HCT116 (cell line): ENCODE measurements at places on chromosomes 13 and 19. TPM values are rescaled to one million over a fixed set of nuclear protein-coding genes. Genes with fewer than 3 reads are reported as not detected.

DNA sequence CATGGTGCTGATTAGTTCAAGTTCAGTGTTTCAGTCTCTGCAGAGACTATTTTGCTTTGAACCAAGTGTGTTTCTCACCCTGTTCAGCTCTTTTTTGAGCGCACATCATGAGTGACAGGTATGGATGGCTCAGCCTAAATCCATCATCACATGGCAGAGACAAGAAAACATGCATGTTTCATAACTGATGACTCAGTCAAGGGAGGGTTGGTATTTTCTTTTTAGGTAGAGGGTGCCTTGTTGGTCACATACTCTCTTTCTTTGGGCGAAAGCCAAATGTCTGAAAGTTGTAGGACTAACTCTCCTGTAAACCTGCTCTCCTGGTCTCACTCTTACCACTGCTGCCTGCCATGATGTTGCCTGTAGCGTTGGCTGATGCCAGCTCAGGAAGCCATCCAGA lies 48.1 kb upstream of the RAP2A start:
- no peaks in the 10 kb centered on the region for H3K27me3 ChIP-seq
- H3K4me1 ChIP-seq = no peaks in the 10 kb centered on the region
- DNase-seq = no peak
- no peak overlapping the region for H3K27ac ChIP-seq
- no peak overlapping the region for H3K4me3 ChIP-seq

- H3K36me3 ChIP-seq = no peaks in the 10 kb centered on the region
- no peaks in the 10 kb centered on the region for H3K27me3 ChIP-seq
- no peak overlapping the region for H3K4me3 ChIP-seq
- no peak for DNase-seq
These were observed 152.6 kb downstream of the KDM4B start for GRCh38 chr19:5121266-5122120.

- H3K36me3 ChIP-seq = no peaks in the 10 kb centered on the region
- no peak overlapping the region for H3K27ac ChIP-seq
- H3K4me1 ChIP-seq = no peaks in the 10 kb centered on the region
- H3K27me3 ChIP-seq = no peaks in the 10 kb centered on the region
- H3K4me3 ChIP-seq = no peak overlapping the region
These were observed 14.5 kb upstream of the ATP11A start for GRCh38 chr13:112675366-112675756.

- H3K36me3 ChIP-seq = no peaks in the 10 kb centered on the region
- no peaks in the 10 kb centered on the region for H3K27me3 ChIP-seq
- DNase-seq = no peak
- H3K4me1 ChIP-seq = peaks cover 24% of the 10 kb centered on the region
- H3K4me3 ChIP-seq = no peak overlapping the region
These were observed 5.1 kb downstream of the GPR183 start for GRCh38 chr13:99301913-99302636.

DNA sequence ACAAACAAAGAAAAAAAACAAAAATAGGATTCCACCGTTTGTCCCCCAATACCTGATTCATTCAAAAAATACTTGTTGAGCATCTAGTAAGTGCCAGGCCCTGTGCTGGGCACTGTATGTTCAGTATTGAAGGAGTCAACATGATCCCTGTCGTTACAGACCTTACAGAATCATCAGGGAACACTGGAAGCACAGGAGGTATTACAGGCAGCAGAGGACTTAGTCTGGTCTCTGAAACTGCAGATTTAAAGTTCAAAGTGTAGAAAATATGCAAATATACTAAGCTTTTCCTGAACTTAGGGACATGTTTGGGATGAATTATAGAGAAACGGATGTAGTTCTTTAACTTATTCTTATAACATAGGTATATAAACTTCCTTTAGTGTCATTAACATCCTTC lies 160.7 kb upstream of the RFC3 start:
- no peak for DNase-seq
- H3K27me3 ChIP-seq = no peaks in the 10 kb centered on the region
- no peaks in the 10 kb centered on the region for H3K36me3 ChIP-seq

DNA sequence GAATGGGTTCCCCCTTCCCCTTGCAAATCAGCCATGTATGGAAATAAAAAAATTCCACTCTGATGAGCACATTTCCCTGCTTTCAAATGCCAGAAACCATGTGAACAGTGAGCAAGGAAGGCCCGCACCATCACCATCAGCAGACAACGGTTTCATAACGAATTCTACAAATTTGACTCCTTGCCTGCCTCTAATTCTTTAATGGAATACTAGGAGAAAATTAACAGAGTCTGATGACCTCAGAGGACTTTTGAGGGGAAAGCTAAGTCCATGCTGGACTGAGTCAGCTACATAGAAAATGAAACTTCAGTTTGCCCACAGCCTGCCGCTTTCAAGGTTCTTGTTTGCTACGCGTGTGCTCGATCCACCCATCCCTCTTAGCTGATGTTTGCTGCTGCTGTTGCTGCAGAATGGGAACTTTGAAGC lies 46.7 kb upstream of the KL start:
- H3K27ac ChIP-seq = no peak overlapping the region
- H3K4me3 ChIP-seq = no peak overlapping the region
- peaks cover 3% of the 10 kb centered on the region; the same call in 1 of the 2 replicates for H3K27me3 ChIP-seq
- no peak for DNase-seq

Gene TNFRSF19
- total RNA-seq = 1.1 TPM
